Transverse colon (tissue), 4 donors: ENCODE measurements at places on chromosomes 11 and 22. TPM values are rescaled to one million over a fixed set of nuclear protein-coding genes. Genes with fewer than 3 reads are reported as not detected.

Gene POU2AF2
- 4.4 TPM for total RNA-seq

Gene OR51B2
- total RNA-seq: not detected

Gene MYOD1
- not detected for total RNA-seq

Gene HOATZ
- not detected for total RNA-seq

Gene C11orf97
- total RNA-seq: not detected

Gene OR2AT4
- total RNA-seq: not detected

Gene ADAMTS8
- total RNA-seq: 0.95 TPM

Gene CALCA
- not detected for total RNA-seq

Gene NLRP14
- not detected for total RNA-seq

Gene CCDC116
- 0.27 TPM for total RNA-seq

Gene OR2AG2
- 0.80 TPM for total RNA-seq

Gene PPP6R3
- 101 TPM for total RNA-seq

Gene OR52I2
- total RNA-seq: not detected
